Stimulated activated CD4-positive, alpha-beta T cell treated with anti-CD3 and anti-CD28 coated beads, TNF-alpha, amount 100 ng/mL, for 24 hours (primary cell): ENCODE measurements at places on chromosomes 16 and 17.

DNA sequence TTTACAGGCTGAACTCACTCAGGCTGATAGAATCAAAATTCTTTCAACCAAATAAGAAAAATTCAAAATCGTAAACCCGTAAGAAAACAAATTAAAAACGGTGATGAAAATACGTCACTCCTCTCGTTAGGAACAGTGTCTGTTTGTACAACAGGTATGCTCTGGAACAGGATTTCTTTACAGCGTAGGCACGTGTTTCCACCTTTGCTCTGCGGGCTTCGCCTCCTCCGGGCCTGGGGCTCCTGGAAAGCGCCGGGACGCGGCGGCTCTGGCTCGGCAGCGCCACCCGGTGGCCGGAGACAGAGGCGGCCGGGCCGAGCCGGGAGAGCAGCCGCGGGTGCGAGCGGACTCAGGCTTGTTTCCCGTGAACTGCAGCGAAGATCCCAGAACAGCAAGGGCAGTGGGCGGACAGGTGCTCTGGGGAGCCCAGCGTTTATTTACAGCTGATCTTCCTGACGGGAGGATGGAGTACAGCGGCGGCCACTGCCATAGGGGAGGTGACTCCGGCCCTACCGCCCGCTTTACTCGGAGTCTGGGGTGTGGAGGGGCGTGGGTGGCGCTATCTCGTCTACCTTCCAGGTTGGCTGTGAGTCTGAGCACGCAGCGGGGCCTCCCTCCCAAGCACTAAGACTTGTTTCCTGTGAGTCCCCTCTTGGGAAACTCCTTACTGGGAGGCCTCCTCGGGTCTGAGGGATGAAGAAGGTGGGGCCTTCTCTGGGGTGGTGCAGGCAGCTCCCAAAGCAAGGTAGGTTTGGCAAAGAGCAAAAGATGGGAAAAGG is 40.5 kb upstream of the ATP2A3 start:
- DNase-seq, result peak; percentile 16

- DNase-seq, result no peak
Observed at GRCh38 chr17:4116516-4116915, 26.3 kb downstream of the ZZEF1 start.

DNA sequence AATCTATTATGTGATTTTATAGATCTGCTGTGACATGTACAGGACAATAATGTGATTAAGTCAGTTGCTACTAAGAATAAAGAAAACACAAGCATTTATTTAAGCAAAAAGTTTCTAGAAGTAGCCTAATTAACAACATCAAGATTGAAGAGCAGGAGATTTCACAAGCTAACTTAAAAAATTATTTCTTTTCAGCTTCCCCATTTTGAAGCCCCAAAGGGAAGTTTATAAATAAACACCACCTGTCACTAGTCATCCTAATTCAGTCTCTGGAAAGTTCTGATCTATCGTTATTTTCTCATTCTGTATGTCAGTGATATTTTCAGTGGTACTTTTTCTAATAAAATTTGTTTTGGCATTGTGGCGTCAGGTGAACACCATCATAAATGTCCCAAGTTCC is 8.3 kb downstream of the CAPNS2 start:
- DNase-seq, result no peak

DNA sequence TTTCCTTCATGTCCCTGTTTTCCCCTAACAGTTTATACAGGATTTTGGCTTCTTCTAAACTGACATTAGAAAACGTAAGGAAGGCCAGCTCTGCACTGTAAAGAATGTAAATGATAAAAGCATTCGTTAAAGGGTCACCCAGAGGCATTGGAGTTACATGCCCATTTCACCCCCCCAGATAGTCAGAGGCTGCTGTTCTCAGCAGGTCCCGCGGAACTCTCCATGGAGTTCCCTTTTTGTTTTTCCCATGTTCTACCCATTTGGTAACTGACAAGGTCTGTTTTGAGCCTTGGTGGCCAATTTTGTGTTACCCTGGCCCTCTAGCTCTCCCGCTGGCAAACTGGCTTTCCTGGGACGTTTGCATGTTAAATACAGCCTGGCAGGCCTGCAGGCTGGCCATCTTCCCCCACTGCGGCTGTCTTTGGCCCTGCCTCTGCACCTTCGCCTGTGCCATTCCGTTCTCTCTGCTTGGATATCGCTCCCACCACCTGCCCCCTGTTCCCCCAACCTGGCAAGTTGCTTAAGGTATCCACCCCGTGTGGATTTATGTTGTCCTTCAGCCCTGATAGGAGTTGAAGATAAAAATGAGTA is 49.7 kb downstream of the EPN2 start:
- DNase-seq, result no peak

DNA sequence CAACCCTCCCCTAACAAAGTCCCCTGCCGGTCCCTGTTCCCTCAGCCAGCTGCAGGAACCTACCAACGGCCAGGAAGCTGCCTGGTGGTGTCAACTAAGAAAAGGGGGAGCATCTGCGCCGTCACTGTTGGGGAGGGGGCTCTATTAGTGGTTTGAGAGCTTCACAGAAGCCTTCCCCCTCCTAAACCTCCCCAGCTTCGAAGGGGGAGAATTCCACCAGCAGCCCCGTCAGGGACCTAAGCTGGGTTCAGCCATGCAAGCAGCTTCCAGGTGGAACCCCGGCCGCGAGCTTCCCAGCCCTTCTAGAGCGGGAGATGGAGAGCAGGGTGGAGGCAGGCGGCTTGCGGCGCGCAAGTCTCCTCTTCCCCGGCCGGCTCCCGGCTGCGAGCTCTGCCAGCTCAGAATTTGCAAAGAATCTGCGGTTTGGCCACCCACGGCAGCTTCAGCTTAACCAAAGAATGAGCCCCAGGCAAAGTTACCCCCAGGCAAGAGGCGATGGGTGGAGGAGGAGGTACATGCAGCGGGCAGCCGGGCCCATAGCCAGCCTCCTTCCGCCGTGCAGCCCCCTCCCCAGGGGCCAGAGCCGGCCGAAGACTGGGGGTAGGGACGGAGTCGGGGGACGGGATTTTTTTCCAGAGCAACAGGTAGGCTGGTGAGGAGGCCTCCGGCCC is 33.7 kb downstream of the DDX19A start:
- DNase-seq, result peak; percentile 70

DNA sequence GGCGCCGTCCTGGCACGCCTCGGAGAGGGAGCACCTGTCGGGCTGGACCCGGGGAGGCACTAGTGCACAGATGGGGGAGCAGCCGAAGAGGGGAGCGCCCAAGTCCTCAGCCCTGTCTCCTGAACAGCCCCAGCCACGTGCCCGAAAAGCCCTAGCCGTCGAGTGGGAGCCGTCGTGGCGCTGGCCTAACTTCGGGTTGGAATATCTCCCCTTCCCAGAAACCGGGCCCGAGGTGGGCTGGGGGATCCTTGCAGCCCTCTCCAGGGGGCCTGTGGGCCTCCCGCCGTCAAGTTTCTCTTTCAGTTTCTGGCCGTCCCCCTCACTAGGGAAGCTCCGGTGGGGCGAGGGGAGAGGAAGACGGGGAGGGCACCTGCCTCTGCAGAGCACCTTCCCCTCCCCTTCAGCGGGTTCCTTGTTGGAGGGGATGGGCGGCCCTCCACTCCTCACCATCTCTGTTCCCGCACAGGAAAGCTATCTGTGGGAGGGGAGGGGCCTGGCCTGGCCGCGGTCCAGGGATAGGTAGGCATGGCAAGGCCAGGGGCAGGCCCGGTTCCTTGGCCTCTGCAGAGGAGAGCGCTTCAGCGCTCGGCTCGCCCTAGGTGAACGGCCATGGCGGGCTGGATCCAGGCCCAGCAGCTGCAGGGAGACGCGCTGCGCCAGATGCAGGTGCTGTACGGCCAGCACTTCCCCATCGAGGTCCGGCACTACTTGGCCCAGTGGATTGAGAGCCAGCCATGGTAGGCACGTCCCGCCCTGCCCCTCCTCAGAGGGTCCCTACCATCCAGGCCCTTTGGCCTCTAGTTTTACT is 709 bp downstream of the STAT5A start:
- no peak for DNase-seq

GRCh38 chr17:74810699-74811485 is 34.7 kb upstream of the NAT9 start:
- DNase-seq, result no peak
